NCI-H1048 (cell line): ENCODE measurements at places on chromosomes 1 and 21.

GRCh38 chr1:9596415-9597123 is 7.9 kb downstream of the TMEM201 start:
- no peak for DNase-seq

GRCh38 chr1:6338695-6339094 is 54.9 kb downstream of the ACOT7 start:
- DNase-seq: no peak

- no peak for DNase-seq
Observed at GRCh38 chr1:84603223-84603622, 29.0 kb upstream of the CTBS start.

- no peak for DNase-seq
Observed at GRCh38 chr1:22229379-22229778, 86.5 kb upstream of the WNT4 start.

- DNase-seq: peak; percentile 13
Observed at GRCh38 chr21:26385721-26386120, 187.4 kb downstream of the CYYR1 start.

DNA sequence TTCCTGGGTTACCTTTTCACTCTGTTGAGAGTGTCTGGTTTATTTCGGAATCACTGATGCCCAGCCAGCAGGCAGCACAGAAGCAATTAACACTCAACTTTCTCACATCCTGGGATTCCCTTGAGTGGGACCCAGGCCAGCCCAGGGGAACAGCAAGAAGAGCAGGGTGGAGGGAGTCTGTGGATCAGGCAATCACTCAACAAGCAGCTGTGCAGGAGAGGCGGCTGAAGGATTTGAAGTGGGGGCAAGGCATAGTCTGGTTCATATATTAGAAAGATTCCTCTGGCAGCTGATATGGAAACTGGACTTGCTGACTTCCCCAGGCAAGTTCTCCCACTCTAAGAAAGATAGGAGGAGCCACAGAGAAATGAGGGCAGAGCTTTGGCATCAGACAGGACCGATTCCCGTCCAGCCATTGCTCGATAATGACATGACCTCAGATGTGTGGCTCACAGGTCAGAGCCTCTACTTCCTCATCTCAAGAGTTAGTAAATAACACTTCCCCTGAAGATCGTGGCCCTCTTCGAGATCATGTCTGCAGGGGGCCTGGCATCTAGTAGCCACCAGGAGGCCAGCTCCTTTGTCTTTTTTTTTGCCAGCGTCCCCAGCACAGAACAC is 12.4 kb downstream of the EPHA8 start:
- no peak for DNase-seq

- DNase-seq: no peak
Observed at GRCh38 chr1:117971777-117972176, 42.2 kb downstream of the WDR3 start.

DNA sequence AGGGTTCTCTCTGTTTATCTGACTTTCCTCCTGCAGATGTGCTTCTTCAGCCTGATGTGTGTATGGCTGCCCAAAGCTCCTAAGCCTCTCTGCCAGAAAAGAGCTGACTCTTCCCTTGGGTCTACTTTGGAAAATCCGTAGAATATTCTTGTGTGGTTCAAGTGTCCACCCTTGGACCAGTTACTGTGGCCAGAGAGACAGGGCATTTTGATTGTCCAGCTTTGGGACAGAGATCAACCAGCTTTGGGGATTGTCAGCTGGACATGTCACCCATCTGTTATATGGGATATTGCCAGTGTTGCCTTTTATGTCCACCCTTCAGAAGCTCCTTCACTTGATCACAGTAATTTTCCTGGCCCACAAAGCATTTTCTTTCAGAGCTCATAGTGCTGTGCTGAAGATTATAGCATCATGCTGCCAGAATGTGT is 126.2 kb upstream of the L1TD1 start:
- DNase-seq: no peak

GRCh38 chr1:216212826-216213225 is 210.4 kb downstream of the USH2A start:
- no peak for DNase-seq

DNA sequence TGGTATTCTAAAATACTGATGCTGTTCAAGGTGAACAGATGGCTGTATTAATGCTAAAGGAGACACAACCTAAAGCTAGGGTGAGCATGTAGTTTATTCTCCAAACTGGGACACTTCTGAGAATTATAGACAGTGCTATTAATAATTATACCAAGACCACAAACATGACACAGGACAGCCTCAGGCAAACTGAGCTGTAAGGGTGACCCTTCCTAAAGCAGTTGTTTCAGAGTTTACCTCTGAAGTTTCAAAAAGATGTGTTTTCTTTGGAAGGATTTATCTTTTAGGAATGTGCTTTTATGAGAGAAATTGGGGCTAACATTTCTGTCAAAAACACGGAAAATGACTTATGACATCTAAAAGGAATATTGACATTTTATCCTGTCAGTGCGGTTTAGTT is 68.8 kb downstream of the RPS6KC1 start:
- no peak for DNase-seq

DNA sequence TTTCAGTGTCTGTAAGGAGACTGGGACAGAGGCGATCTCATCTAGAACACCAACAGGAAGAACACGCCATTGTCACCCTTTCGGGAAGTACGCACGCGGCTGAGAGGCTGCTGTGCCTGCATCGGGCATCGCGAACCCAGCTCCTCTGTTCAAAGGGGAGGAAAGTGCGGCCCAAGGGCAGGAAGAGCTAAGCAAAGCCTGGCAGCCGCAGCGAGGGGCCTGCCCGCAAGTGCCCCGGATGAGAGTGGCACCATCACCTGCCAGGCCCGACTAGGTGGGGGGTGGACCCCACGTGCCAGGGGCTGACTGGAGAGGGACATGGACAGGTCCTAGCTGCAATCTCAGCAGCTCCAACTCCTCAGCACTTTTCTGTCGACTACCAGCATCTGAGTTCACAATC is 7.5 kb downstream of the TPRG1L start:
- DNase-seq: no peak

DNA sequence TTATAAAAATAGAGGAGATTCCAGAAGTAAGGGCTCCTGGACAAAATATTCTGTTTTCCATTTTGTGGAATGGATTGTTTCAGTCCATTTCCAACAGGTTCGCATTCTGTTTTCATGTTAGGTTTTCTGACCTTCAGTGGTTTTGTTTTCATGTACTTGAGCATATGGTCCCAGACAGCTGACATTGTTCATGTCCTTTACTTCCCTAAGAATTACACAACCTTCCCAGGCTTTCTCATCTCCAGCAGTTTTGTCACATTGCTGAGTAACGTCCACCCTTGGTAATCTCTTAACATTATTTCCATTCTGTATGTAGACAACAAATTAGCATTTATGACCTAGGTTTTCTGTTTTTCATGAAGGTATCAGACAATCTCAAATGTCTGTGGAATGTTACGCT is 21.0 kb upstream of the ERRFI1 start:
- no peak for DNase-seq

DNA sequence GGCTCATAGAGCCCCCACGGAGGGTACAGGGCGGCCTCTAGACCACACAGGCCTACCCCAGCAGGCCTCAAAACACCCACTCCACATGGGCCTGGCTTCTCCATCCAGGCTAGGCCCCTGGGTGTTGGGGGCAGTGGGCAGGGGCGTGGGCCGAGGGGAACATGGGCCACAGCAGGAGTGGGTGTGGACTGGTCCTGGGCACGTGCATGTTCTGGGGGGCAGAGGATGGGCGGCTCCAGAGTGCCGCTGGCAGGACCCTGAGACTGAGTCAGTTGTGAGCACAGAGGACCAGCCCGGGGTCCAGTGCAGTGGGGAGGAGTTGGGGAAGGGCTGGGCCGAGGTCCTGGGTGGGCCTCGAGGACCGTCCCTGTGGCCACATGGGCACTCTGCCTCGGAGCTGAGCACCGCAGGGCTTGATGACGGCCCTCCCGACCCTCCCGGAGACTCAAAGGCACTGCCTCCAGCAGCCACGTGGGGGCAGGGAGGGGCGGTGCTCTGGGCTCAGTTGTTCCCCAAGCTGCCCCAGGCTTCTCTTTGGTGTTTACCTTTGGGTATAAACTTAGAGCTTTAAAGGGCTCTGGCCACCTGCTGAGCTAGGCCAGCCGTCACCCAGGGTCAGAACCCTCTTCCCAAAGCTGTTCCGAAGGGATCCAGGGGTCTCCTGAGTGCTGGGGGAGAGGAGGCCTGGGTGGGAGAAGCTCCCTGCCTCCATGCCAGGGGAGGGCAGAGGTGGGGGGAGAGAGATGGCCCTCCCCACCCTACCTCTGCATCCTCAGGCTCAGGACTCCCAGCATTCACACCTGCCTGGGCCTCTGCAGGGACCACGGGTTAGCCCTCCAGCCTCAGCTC is 79.9 kb downstream of the MORN1 start:
- no peak for DNase-seq

GRCh38 chr1:164560556-164560955 is 1.6 kb downstream of the PBX1 start:
- DNase-seq: no peak

GRCh38 chr1:231264642-231265041 is 23.6 kb downstream of the GNPAT start:
- no peak for DNase-seq

DNA sequence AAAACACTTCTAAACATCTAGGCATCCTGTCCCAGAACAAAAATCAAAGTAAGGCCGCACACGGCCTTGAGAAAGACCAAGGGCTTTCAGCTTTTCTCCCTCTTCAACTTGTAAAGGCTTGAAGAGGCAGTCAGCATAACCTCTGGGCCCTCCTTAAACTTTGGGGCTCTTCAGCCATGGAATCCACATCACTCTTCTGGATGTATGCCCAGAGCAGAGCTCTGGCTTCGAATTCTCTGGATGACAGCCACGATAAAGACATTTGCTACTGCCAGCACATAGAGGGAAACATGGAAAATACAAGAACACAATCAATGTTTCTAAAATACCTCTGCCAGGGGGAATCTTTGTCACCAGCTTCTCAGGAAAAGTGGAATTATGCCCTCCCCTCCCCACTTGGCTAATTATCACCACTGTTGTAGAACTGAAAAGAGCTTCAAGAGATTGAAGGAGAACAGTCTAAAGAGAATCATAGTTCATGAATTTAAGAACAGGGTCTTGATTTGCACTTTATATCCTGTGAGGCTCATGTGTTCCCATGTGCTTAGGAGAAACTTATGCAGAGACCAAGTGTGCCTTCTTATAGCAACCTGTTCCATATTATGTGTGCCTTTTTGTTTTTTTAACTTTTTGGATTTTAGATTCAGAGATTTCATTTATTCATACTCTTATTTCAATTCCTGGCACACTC is 39.0 kb upstream of the DPT start:
- no peak for DNase-seq

GRCh38 chr1:92424381-92424780 is 62.3 kb downstream of the GFI1 start:
- DNase-seq: no peak

DNA sequence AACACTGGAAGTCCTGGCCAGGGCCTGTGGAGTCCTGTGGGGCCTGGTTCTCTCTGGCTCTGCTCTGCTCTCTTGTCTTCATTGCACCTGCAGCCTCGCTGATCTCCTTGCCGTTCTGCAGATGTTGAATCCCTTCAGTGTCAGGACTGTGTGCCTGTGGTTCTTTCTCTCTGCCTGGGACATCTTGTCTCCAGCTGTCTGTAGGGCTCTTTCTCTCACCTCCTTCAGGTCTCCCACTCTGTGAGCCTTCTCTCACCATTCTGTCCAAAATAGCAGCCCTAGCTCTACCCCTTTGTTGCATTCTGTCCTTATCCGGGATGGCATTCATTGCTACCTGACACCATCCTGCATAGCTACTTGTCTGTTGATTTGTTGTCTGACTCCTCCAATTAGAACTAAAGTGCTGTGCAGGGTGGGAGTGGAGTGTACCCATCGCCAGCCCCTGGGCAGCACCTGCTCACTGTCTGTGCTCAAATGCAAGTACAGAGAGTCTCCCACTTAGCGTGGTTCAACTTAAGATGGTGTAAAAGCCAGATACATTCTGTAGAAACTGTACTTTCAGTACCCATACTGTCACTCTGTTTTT is 8.9 kb downstream of the PGBD2 start:
- DNase-seq: no peak

- DNase-seq: no peak
Observed at GRCh38 chr1:217052626-217053025, 329.4 kb upstream of the ESRRG start.

DNA sequence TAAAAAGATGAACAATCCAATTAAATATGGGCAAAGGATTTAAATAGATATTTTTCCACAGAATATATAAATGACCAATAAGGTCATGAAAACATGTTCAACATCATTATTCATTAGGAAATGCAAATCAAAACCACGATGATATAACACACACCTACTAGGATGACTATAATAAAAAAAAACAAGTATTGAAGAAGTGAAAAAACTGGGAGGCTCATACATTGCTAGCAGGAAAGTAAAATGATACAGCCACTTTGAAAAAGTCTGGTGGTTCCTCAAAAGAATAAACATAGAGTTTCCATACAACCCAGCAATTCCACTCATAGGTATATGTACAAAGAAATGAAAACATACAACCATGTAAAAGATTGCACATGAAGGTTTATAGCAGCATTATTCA is 75.7 kb upstream of the RAB4A start:
- DNase-seq: no peak

DNA sequence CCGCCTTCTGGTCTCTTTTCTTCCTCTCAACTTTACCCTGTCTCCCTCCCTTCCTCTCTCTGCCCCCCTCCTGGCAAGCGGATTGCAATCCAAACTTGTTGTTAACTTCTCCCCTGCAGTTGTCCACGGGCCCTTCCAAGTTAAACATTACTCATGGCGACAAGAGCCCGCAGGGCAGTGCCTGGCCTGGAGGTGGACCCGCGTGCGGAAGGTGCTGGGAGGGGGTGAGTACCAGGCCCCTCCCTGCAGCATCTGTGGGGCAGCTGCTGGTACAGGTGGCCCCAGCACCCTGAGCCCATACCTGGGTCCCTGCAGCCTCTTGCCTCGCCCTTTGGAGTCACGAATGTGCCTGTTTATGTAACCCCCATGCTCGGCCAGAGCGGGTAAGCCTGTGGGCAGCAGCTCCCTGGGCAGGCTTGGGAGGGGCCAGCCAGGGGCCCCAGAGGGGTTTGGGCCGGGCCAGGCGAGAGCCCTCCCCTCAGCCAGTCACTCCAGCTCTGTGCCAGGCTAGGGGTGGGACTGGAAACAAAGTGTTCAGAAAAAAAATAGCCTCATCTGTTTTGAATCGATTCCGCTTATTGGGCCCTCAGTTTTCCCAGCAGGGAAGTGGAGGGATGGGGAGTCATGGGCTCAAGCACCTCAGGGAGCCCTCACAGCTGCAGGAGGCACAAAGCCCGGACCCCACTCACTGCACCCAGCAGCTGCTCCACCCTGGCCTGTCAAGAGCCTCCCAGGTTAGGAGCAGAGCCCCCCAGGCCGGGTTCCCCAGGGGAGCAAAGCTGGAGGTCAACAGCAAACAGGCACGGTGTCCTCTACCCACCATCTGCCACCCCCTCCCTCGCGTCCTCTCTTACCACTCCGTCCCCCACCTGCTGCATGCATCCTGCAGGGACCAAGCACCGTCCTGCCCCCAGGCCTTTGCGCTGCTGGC is 14.0 kb upstream of the FAAP20 start:
- DNase-seq: no peak

GRCh38 chr1:206608108-206608698 is 4.1 kb downstream of the EIF2D start:
- DNase-seq: no peak

DNA sequence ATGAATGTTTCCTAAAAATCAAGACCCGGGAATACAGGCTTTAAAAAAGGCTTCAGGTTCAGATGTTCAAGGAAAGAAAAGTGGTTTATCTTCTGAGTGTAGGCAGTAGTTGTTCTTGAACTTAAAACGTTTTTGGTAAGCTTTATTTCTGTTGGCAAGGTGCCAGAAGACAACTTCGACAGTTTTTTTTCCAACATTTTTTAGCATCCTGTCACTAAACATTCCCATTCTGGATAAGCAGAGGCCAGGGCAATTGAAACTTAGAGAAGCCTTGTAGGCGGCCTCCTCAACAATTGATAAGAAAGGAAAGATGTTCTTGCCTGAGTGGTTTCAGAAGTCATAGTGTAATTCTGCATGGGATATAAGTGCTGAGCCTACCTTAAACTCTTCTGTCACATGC is 66.7 kb downstream of the PATJ start:
- DNase-seq: no peak
